ENCODE measurements at places on chromosomes 13 and 19.

DNA sequence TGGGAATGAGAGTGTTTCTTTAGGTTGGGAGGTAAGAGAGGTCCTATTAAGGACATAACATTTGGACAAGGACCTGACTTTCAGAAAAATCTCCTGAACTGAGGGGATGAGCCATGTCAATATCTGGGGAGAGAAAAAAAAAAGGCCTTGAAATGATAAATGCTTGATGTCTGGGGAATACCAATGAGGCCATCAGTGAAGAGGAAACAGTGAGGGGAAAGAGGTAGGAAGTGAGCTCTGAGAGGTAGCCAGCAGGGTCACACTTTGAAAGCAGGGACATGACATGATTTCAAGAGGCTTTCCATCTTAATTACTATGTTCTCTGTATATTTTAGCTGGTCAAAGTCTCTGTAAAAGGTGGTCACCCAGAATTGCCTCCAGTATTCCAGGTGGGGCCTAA is 9.9 kb upstream of the UBE2L5 start:
- no peak for DNase-seq

GRCh38 chr13:110306340-110306959 is 507 bp downstream of the COL4A1 start:
- no peak for DNase-seq

DNA sequence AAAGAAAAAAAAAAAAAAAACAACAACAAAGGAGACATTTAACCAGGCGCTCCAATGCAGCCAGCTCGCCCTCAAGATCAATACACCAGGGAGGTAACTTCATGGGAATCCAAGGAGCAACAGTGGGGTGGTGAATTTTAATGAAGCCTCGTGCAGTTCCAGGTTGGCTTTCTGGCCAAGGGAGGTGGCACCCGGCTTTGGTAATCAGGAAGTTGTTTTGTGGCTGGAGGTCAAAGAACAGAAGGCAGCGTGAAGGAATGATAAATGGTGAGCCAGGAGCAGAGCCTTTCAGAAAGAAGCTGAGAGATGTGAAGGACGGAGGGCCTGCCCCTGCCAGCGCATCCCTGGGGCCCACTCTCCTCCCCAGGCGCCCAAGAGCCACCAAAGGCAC is 188.2 kb upstream of the TSC22D1 start:
- DNase-seq = no peak

- no peak for DNase-seq
Measured at GRCh38 chr19:4502282-4503131, 15.8 kb downstream of the PLIN4 start.

DNA sequence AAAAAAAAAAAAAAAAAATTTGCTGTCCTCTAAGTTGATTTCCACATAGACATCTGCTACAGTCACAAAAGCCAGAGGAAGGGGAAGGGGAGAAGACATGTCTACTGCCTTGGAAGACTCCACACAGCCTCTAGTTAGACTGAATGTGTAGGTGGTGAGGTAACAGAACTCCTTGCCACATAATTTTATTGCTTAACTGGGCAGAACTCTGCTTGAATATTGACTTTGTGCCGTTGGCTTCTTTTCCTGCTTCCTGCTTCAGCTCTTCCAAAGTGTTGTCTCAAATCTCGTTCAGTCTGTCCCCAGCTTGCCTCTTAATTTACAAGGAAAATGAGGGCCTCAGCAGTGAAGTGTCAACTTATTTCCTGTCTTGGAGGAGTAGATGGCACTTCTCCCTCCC is 37.1 kb downstream of the ESD start:
- DNase-seq = no peak

- no peak for DNase-seq
Measured at GRCh38 chr19:43420954-43421353, 6.3 kb downstream of the TEX101 start.

GRCh38 chr19:7904074-7905020 is 670 bp downstream of the MAP2K7 start:
- DNase-seq = no peak

- DNase-seq = no peak
Measured at GRCh38 chr13:112908342-112908741, 60.7 kb upstream of the MCF2L start.

GRCh38 chr19:39843919-39844793 is 2.0 kb downstream of the FBL start:
- DNase-seq = no peak

GRCh38 chr13:62040806-62041205 is 625.2 kb upstream of the PCDH20 start:
- DNase-seq = no peak

DNA sequence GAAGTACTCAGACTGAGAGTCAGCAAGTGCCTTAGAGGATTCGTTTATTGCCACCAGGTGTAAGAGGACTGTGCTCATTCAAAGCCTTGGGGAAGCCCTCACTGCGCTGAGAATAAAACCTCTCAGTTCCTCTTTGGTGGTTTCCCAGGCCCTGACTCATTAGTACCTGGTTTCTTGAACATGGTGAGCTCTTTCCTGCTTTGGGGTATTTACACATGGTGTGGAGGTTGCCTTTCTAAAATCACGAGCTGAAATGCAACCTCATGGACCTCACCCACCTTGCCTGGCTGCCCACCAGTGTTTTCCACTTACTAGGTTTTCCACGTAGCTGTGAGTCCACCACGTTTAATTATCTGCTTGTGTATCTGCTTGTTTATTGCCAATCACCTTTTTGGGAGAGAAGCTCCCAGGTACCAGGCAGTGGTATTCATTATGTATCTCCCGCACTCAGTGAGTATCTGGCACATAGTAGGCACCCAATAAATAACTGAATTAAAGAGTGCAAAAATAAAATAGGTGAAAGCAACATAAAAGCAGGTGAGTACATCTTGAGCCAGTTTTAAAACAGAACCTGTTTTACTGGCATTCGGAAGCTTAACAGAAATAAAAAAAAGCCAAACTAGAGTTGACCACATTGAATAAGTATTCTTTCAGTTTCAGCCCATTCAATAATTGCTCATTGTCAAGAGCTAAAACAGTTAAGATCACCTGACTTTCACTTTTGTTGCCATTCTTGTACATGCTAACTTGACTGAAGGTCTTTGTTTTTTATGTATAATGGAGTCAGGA is 533.0 kb downstream of the MYO16 start:
- no peak for DNase-seq

GRCh38 chr19:28971049-28971448 is 241.9 kb downstream of the UQCRFS1 start:
- DNase-seq = no peak

DNA sequence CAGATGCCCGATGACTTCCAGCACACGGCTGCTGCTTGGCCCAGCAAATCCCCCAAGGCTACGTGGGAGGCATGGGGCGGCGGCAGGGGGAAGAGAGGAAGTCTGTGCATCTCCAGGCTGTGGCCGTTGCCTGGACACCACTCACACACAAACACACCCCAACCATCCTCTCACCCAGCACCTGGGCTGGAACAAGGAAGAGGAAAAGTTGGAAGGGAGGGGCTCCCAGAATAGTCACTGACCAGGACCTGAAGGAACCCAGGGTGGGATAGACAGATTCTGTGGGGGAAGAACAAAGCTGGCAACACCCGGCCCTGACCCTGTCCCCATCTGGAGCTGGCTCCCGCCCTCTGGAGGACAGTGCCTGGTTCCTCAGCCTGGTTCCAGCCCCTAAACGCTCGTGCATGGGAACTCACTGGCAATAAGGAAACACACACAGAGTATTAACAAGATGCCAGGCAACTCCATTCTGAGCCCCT is 11.2 kb downstream of the PPP6R1 start:
- no peak for DNase-seq

GRCh38 chr19:34220472-34221063 is 33.8 kb upstream of the GARRE1 start:
- DNase-seq = peak; percentile 14

DNA sequence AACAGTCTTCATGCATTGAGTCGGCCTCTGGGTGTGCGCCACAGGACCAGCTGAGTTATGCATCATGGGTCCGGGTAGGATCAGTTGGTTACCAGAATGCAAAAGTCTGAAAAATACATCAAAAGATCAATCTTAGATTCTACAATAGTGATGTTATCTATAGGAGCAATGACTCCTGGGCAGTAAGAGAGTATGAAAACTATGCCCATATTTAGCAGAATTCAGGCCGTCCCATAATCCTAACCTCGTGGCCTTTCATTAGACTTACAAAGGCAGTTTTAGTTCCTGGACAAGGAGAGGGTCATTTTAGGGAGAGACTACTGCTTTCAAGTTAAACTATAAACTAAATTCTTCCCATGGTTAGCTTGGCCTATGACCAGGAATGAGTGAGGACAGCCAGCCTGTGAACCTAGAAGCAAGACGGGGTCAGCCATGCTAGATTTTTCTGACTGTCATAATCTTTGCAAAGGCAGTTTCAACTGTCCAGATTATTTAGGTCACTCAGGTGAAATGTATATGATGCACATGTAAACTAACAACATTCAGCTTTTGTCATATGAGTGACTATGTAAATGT is 11.8 kb upstream of the CDADC1 start:
- DNase-seq = no peak

DNA sequence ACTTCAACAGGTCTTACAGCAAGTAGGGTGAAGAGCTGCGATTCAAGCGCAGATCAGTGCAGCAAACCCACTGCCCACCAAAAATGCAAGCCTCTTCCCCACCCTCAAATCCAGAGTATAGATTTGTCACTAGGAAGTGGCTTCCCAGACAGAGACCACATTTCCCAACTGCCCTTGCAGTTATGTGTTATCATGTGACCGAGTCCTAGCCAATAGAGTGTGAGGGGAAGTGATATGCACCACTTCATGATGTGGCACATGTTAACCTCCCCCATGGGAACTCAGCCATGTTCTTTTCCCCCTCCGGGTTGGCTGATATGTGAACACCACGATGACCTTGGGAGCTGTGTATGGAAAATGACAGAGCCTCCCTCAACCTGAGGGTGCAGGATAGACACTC is 50.8 kb downstream of the MBD3L2B start:
- no peak for DNase-seq

GRCh38 chr13:96481482-96481881 is 391.6 kb downstream of the HS6ST3 start:
- DNase-seq = no peak

- DNase-seq = no peak
Measured at GRCh38 chr13:99556867-99557443, 55.7 kb downstream of the TM9SF2 start.

GRCh38 chr13:68905186-68905585 is 1202.4 kb upstream of the ATXN8OS start:
- no peak for DNase-seq

GRCh38 chr13:68078469-68078868 is 848.3 kb upstream of the PCDH9 start:
- no peak for DNase-seq
